Left lung (tissue), 14 donors: ENCODE measurements at places on chromosomes 13 and 19. TPM values are rescaled to one million over a fixed set of nuclear protein-coding genes. Genes with fewer than 3 reads are reported as not detected.

DNA sequence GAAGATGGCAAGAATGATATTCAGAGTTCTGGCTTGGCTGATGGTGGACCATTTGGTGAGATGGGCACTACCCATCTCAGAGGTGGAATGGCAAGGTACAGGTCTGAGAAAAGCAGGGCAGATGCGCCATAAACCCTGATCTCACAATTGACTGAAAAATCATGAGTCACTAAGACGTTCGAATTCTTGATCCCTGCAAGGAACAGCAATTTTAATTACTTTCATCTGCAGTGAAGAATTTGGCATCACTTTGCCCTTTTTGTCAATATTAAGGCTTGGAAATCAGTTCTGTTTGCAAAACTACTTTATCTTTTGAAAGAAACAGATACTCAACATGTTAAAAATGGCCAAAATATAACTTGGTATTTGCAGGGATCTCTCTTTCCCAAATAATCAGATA, 38.1 kb downstream of the HTR2A start:
- DNase-seq, result no peak

DNA sequence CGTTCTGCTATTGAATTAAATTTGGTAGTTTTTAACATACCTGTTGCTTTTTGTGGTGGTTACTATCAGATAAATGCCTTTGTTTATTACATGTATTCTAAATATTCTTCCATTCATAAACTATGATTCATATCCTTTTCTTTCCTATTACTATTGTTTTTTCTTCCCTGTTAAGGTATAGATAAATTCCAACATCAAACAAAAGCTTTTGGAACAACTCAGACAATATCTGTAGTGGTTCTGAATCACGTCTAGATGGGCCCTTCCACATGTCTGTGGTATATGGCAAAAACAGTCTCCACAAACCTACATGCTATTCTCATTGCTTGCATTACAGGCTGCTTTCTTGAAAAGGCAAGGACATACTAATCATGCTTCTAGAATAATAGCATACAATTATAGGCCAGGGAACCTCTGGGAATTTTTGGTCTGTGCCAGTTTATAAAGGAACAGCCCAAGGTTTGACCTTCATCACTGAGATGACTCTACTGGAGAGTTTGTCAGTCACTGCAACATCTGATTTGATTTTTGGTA, 6.4 kb downstream of the LRCH1 start:
- DNase-seq, result no peak

GRCh38 chr19:54189145-54189734, at the start of gene MBOAT7:
TSS of gene MBOAT7 (minus strand) at chr19:54189580. CDS start at chr19:54188508, 1,072 bp downstream.
- no peak for DNase-seq

DNA sequence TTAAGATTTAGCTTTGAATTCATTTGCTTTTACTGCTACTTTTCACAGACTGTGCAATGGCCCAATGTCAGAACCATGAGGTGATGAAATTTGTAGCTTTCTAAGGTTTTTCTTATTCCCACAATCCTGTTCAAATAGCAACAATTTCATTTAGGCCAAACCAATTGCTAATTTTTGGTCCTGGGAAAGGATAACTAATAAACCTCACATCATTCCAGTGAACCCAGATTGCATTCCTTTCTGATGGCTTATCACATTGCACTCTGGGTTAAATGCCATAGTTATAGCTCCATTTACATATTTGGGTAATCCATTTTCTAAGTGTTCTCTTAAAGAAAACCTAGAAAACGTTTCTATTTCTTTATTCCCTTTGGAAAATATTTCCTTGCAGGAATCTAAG, 22.9 kb upstream of the POMP start:
- no peak for DNase-seq

DNA sequence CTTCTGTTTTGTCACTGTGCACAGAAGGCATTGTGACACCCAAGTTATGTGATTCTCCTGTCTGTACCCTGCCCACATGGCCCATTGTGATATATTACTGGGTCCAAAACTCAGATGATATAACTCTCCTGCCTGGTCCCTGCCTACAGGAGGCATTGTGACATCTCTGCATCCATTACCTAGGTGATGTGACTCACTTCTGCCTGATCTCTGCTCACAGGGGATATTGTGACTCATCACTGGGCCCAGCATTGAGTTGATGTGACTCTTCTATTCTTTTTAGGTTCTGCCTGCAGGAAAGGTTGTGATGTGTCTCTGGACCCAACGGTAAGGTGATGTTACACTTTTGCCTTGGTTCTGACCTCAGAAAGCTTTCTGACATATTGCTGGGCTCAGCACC, 67.9 kb upstream of the ZNF724 start:
- no peak for DNase-seq

GRCh38 chr13:30898070-30898469, 8.0 kb upstream of the MEDAG start:
- no peak for DNase-seq

Gene PRKCSH
- total RNA-seq, result 303 TPM

Gene NANOS3
- 0.89 TPM for total RNA-seq

- no peak for DNase-seq
Observed at GRCh38 chr13:74061926-74062595, 72.1 kb downstream of the KLF12 start.

Gene CEACAM7
- 0.18 TPM for total RNA-seq

Gene C1QTNF9
- 0.18 TPM for total RNA-seq

- no peak for DNase-seq
Observed at GRCh38 chr13:111006506-111007031, 91.7 kb upstream of the ANKRD10 start.

Gene TNPO2
- 54.8 TPM for total RNA-seq

Gene KRTDAP
- not detected for total RNA-seq

Gene MAMSTR
- 1.3 TPM for total RNA-seq

DNA sequence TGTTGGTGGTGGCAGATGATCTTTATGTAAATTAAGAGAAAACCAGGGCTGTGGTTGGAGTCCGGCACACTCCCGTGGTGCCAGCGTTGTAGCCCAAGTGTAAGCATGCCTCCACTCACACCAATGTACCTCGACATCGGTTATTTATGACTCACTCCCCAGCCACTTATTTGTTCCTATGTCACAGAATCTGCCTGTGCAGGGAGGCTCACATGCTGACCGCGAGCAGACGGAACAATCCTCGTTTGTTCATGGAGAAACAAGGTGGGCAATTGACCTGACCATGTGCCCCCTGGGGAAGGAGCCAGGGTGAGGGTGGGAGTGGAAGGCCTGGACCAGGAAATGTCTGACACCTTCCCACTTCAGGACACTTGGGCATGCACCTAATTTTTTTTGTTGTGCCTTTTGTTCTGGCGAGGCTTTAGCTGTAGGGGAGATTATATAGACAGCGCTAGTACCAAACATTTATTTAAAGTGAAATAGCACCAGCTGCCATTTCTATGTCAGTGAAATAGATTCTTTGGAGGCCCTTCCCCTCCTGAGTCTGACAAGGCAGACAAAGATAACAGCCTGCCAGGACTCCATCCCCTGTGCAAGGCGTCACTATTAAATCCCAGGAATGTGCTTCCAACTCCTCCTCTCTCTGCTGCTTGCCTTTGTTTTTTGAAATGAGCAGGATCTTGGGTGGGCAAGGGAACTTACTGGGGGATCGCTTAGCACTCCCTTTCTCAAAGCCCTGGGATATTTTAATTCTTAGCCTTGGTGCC, 394.2 kb downstream of the FGF9 start:
- DNase-seq, result no peak

DNA sequence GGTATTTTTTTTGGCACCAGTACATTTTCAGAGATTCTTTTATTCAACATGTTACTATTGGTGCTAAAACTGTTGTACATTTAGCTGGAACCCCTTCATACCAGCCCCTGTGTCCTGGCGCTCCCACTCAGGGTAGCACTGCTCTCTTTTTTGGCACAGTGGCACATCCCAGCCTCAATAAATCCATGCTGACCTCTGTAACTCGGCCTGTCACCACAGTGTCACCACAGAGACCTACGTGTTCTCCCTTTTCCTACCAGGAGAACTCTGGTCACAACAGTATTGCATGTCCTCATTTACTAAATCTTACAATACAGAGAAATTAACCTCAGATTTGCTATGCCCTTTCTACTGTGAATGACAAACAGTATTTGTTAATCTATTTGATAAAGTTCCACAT, 10.2 kb downstream of the MPHOSPH8 start:
- DNase-seq, result no peak

- DNase-seq, result no peak
Observed at GRCh38 chr13:109206616-109207015, 577.2 kb downstream of the MYO16 start.

DNA sequence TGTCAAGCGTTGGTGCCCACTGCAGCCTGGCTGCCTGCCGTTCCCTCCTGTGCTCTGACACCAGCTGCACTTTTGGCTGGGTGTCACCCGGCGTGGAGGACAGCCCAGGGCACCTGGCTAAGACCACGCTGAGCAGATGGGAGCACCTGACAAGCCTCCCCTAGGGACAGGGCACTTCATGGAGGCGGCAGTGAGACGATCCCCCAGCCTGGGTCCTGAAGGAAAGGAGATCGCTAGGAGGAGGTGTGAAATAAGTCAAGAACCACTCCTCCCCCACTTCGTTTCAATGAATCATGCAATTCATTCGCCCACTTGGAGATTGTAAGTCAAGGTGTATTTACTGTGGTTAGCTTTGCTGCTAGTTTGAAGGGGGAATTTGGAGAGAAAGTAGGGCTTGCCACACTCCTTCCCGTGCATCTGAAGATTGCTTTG, 38.8 kb downstream of the VSTM2B start:
- DNase-seq, result no peak

Gene COMMD6
- total RNA-seq, result 118 TPM

GRCh38 chr19:34471906-34472700, 9.5 kb upstream of the WTIP start:
- DNase-seq, result no peak

Gene OLFM2
- total RNA-seq, result 10.4 TPM

- no peak for DNase-seq
Observed at GRCh38 chr13:45765464-45765863, 63.3 kb downstream of the CBY2 start.

Gene NLRP4
- not detected for total RNA-seq

Gene TMEM86B
- total RNA-seq, result 2.7 TPM

Gene GRK1
- total RNA-seq, result not detected

- DNase-seq, result no peak
Observed at GRCh38 chr13:101242720-101243119, 173.6 kb downstream of the NALCN start.
